ELF-1 (cell line): ENCODE measurements at places on chromosomes 4 and X.
A peak's percentile ranks its signal among the peaks of the same experiment; 100 is the strongest.

GRCh38 chr4:78542373-78542772 lies 9.2 kb upstream of the ANXA3 start:
- no peak for DNase-seq

GRCh38 chr4:3285558-3286334 lies 7.1 kb upstream of the RGS12 start:
- peak; percentile 64 for DNase-seq

DNA sequence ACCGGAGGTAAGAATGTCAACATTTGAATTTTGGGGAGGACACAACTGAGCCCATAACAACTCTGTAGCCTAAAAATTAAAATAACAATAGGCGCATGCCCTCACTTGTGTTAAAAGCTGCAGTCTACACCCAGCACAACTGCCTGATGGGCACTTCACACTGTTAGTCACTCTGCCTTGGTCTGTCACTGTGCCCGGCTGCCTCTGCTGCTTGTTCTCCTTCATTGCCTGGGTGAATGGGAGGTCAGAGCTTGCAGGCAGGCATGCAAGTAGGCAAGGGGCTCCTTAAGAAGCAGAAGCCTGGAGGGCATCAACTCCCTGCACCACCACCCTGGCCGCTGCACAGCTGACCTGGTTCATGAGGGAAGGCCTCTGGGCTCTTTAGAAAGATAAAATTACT lies 374.8 kb downstream of the MID1IP1 start:
- DNase-seq = no peak

DNA sequence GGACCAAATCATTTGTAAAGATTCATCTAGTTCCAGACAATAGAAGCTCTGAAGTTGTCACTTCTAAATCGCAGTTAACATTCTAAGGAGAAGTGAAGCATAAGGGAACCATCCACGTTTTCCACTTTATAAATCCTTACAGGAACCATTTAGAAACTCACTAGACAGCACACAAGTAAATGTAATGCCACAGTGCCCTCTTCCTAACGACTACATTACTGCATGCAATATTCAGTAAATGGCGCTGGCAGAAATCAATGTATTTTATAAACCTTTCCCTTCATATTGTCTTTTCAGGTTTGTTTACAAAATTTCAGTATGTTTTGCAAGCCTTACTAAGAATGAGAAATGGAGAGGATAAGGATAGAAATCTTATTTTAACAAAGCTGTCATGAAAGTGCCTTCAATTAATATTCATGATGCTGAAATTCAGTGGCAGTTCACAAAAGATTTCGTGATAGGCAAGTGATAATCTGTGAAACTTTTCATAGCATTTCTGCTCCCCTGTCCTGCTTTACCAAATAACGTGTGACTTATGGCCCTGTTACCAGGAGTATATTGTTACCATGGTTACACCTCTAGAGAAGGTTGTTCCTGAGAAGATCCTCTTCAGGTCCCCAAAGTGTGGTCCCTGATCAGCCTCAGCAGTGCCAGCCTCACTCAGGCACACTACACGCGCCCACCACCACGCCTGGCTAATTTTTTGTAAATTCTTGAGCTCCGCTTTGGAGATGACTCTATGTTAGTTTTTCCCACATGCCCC lies 54.2 kb downstream of the TMA16 start:
- DNase-seq = no peak

GRCh38 chr4:89929425-89930159 lies 34.9 kb downstream of the MMRN1 start:
- no peak for DNase-seq

GRCh38 chrX:136148391-136148790 lies 1.1 kb downstream of the FHL1 start:
- no peak for DNase-seq

GRCh38 chrX:96445531-96446065 lies 239.0 kb upstream of the DIAPH2 start:
- DNase-seq = no peak

- DNase-seq = no peak
Observed at GRCh38 chr4:87551361-87551760, 22.2 kb upstream of the SPARCL1 start.
